ENCODE measurements at places on chromosomes 7 and 10.

DNA sequence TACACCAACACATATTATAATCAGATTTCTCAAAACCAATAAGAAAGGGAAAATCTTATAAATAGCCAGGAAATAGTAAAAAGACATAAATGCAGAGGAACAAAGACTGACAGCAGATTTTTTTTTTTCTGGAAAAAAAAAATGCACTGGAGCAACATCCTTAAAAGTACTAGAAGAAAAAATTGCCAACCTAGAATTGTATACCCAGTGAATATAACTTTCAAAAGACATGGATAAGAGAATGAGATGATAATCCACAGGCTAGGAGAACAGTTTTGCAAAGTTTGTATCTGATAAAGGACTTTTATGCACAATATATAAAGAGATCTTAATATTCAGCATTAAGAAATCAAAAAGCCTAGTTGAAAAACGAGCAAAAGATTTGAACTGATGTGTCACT is 554.0 kb downstream of the AUTS2 start:
- no peak for DNase-seq

- no peak for DNase-seq
Observed at GRCh38 chr10:43284341-43284910, 17.6 kb upstream of the RASGEF1A start.

- DNase-seq: peak; percentile 84
Observed at GRCh38 chr10:101291331-101292193, 62.3 kb upstream of the LBX1 start.

- no peak for DNase-seq
Observed at GRCh38 chr7:77450054-77450453, 33.9 kb upstream of the GSAP start.

DNA sequence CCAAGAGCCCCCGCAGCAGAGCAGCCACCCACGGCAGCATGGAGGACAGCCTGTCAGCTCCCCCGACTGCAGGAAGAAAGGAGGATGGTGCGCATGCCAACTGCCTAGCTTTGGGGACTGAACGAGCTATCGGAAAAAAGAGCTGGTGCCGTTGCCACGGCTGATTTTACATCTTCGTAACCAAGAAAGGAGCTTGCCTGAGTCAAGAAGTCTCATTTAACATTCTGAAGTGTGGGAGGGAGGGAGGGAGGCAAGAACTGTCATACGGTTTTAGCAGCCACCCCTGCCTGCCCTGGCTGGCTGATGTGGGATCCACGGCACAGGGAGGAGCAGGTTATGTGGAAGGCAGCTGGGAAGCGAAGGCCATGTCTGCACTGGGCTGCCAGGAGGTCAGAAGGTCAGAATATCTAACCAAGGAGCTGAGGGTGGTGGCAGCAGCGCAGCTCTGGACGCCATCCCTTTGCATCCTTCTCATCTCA is 74.7 kb upstream of the CAMK2B start:
- no peak for DNase-seq

GRCh38 chr7:137625197-137625596 is 221.6 kb downstream of the DGKI start:
- no peak for DNase-seq

DNA sequence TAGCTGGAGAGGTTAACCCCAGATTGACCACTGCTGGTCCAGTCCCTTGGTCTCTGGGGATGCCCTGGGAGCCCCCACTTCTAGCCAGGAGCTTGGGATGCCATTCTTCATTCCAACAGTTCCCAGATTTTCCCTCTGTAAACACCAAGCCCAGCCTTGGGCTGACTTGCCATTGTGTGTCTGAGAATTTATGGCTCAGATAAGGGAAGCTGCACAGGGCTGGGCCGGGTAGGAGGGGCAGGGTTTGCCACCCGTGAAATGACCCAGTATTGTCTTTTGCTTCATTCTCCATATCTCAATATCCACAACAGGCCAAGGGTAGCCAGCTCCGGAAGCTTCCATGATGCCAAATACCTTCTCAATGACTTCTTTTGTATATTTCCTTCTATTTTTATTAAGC is 32.1 kb downstream of the AFAP1L2 start:
- DNase-seq: no peak
